ENCODE measurements at places on chromosomes 5 and 9. TPM values are rescaled to one million over a fixed set of nuclear protein-coding genes. Genes with fewer than 3 reads are reported as not detected.

PCDHGA8 gene
- 2.6 TPM for total RNA-seq

TMEM215 gene
- total RNA-seq, result not detected

FOXD4L3 gene
- total RNA-seq, result not detected

MAMDC4 gene
- total RNA-seq, result 4.6 TPM

NRARP gene
- total RNA-seq, result not detected

PHF24 gene
- total RNA-seq, result 0.17 TPM

OTULINL gene
- 0.17 TPM for total RNA-seq

HAVCR1 gene
- total RNA-seq, result not detected

DNLZ gene
- 14.6 TPM for total RNA-seq

ZNF618 gene
- 5.4 TPM for total RNA-seq

CA9 gene
- 0.26 TPM for total RNA-seq

NTRK2 gene
- 0.26 TPM for total RNA-seq

BAAT gene
- not detected for total RNA-seq

GTF3C4 gene
- 10.8 TPM for total RNA-seq

RAB24 gene
- total RNA-seq, result 25.9 TPM

SSBP2 gene
- total RNA-seq, result 30.8 TPM

FBXW5 gene
- 136 TPM for total RNA-seq

TTF1 gene
- 6.9 TPM for total RNA-seq

PCDHA6 gene
- total RNA-seq, result 3.6 TPM

ABO gene
- not detected for total RNA-seq

CDC20B gene
- total RNA-seq, result not detected

PCDHGC5 gene
- 2.6 TPM for total RNA-seq

RPL12 gene
- total RNA-seq, result 1,751 TPM

ARHGEF39 gene
- total RNA-seq, result 0.66 TPM

CLINT1 gene
- total RNA-seq, result 82.4 TPM

FRMPD1 gene
- not detected for total RNA-seq

CARTPT gene
- not detected for total RNA-seq

MED7 gene
- total RNA-seq, result 9.8 TPM

OR2Y1 gene
- not detected for total RNA-seq

RMRP gene
- 162,287 TPM for total RNA-seq

PCDHGB2 gene
- total RNA-seq, result 4.6 TPM

GGTA1 gene
- total RNA-seq, result under 0.01 TPM

ADAMTS6 gene
- 48.3 TPM for total RNA-seq

DNM1 gene
- 30.4 TPM for total RNA-seq

SEMA6A gene
- total RNA-seq, result 0.26 TPM

CDK9 gene
- total RNA-seq, result 54.8 TPM

TAS2R1 gene
- total RNA-seq, result not detected

PLPP6 gene
- total RNA-seq, result 8.9 TPM

PGM5 gene
- 113 TPM for total RNA-seq

TTC39B gene
- total RNA-seq, result 12.1 TPM

SHC3 gene
- total RNA-seq, result 7.7 TPM

MYORG gene
- total RNA-seq, result 0.83 TPM

SLC6A3 gene
- not detected for total RNA-seq

GPR21 gene
- 0.66 TPM for total RNA-seq

RLN2 gene
- total RNA-seq, result not detected

AQP7 gene
- 0.26 TPM for total RNA-seq

GCNT1 gene
- 27.7 TPM for total RNA-seq

SNX18 gene
- total RNA-seq, result 109 TPM

FBP2 gene
- total RNA-seq, result not detected

NUTM2G gene
- total RNA-seq, result not detected

PCDHA1 gene
- under 0.01 TPM for total RNA-seq

CEP78 gene
- 10.0 TPM for total RNA-seq

Measured in fibroblast of lung (primary cell).